ENCODE measurements at places on chromosomes 4 and X.

DNA sequence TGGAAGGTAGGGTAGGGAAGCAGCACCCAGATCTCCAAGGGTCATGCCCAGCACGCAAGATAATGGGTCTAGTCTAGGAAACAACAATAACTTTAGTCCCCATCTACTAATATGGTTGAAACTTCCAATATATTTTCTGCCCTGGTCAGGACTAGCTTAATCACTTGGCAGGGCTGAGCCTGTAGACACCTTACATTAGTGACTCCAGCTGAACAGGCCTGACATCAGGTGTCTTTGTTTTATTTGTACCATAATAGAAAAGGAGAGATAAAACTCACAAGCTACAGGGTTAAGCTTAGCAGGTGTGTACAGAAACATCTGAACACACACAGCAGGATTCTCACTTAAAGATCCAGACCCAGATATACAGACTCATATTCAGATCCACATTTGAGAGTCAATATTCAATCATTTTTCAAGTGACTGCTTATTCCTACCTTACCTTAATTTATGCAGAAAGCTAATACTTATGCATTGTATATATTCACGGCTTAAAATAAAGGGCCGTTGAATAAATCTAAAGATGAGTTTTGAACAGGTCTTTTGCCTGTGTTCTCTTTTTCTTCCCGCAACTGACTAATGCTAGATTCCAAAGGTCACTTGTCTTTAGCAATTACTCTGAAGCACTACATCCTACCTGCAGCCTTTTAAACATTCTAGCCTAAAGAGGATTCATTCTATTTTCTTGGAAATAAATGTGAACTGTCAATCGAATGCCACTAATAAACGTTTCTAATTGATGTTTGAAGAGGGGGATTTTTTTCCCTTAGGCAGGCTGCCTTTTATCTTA is 745.3 kb downstream of the RPA4 start:
- no peak for DNase-seq

DNA sequence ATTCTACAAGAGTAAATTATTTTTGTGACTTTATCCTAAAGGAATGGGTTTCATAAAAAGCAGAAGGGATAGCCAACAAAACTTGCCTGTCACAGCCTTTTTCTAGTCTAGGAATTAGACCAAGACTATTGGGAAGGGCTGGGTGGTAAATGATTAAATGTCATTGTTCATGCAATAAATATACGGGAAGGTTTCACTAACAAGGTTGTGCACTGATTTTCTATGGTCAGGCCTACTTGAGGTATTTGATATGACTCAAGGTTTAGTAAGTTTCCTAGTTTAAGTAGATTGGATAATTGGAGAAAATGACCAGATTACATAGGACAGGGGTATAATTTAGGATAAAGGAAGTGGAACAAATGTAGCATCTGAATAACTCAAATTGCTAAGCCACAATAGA is 249.1 kb upstream of the BMP3 start:
- no peak for DNase-seq

DNA sequence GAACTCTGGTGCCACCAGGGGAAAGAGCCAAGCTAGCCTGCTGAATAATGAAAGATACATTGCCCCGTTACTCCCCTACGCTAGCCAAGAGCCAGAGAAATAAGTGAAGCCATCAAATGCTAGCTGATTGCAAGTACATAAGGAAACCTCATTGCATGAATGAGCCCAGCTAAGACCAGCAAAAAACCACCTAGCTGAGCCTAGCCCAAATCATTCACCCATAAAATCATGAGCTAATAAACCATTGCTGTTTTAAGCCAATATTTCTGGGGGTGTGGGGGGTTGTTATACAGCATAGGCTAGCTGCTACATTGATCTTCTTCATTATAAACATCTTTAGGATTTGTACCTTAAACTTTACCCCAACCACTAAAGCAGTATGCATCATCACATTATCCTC is 15.4 kb upstream of the EDNRA start:
- no peak for DNase-seq

DNA sequence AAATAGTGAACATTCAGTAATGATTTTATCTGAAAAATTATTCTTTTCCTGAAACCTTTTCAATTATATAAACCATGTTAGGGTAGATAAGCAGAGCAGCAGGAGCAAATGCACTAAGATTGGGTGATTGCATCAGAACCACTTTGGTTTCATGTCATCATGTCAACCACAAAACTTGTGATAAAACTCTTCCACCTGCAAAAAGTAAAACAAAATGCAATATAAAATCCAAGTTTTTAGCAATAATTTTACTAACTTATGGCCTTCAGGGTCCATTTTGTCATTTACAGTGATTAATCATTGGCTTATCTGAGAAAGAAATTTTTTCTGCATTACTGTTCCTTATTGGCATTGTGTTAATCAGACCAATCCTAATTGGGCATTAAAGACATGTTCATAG is 42.4 kb downstream of the NHS start:
- DNase-seq = no peak

GRCh38 chr4:14566518-14566917 is 435.8 kb upstream of the CPEB2 start:
- no peak for DNase-seq
